ENCODE measurements at places on chromosomes 3 and 15.
A peak's percentile ranks its signal among the peaks of the same experiment; 100 is the strongest.

DNA sequence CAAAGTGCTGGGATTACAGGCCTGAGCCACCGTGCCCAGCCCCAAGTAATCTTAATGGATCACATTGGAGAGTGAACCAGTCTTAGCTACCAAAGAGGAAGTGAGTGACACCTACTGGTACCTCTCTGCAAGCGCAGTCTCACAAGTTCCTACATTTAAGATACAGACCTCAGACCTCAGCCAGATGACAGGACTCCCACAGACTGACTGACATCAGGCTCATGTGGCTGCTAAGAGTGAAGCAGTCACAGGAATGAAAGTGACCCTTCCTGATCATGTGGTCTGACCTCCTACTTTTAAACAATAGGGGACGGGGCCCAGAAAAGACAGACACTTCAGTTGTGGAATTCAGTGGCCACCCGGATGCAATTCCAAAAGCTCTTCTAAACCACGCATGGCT, 36.3 kb upstream of the GNB5 start:
- peak; percentile 33 for DNase-seq

DNA sequence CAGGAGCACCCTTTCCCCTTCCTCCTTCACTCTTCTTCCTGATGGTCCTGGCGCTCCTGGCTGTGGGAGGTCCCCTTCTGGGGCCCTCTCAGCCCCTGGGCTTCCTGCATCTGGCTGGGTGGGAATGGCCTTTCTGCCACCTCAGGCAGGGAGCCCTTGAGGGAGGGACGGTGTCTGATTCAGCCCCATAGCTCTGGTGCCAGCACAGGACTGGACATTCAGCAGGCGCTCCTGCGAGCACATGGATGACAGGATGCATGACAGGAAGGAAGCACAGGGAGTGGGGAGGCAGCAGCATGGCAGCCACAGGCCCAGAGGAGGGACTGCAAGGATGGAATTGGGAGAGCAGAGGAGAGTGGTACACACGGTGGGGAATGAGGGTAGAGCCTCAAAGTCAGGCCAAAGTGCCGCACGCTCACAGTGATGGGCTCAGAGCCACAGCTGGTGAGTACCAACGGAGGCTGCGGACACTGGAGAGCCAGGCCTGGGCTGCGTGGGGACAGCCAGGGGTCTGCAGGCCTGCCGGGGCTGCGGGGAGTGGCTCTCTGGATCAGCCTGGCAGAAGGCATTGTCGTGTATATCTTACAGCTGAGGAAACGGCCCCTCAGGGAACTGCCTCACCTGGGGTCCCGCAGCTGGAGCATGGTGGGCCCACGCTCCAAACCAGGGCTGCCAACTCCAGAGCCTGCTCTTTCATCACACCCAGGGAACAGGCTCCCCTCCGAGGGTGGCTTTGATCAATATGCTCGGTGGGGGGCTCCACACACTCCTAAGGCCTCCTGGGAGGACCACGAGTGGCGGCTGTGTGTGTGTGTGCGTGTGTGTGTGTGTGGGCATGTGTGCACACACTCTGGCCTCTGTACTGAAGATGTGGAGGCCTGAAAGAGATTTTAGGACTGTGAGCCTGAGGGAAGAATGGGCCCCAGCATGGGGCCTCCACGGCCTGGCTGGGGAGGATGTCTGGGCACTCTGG, 51.4 kb upstream of the CTSH start:
- DNase-seq = no peak

- DNase-seq = no peak
Measured at GRCh38 chr15:68812069-68812468, 8.6 kb downstream of the ANP32A start.

GRCh38 chr15:29952225-29952624, 130.0 kb upstream of the TJP1 start:
- no peak for DNase-seq

DNA sequence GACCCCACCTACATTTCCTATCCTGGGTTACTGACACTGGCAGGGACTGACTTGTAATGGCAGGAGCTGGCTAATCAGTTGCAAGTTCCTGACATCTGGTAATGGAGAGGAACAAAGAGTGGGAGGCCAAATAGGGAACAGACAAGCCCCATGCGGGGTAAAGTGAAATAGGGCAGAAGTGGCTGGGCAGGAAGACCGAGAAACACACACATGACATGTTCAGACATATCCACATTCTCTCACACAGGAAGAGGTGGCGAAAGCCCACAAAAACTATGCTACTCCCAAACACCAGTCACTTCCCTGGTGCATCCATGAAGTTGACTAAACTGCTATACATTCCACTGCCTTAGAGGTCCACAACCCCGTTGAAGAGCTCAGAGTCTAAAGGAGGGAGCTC, 394.1 kb upstream of the TBL1XR1 start:
- no peak for DNase-seq

DNA sequence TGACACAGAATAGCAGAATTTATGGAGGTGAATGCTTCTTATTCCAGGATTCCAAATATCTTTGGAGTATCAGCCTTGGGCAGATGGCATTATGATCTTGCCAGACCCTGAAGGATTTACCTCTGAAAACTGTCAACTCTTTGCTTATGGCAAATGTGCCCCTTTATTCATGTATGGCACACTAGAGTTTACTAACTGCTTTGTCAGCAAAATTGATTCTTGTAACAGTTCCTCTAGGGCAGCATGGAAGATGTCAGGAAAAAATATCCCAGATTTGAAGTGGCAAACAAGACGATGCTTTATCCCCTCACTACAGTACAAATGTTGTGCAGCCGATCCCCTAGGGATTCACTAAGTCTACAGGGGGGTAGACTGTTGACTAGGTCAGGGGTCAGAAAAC, 79.7 kb downstream of the EDEM1 start:
- no peak for DNase-seq

GRCh38 chr15:80549191-80549590, 145.0 kb downstream of the ARNT2 start:
- no peak for DNase-seq

DNA sequence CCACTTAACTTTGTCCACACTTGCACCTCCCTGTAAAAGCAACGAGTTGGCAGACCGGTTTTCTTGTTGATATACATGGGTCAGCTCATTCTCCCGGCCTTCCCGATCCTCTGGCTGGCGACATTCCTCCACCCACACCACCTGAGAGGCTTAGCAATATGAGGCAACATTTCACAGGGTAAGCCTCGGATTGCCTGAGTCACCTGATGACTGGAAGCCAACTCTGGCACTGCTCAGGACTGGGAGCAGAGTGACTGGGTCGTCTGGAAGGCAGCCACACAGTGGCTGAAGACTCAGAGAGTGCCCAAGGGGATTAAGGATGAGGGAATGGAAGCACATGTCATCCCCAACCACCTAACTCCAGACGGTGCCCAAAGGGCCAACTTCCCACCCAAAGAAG, 9.8 kb downstream of the HOMER2 start:
- DNase-seq = no peak

DNA sequence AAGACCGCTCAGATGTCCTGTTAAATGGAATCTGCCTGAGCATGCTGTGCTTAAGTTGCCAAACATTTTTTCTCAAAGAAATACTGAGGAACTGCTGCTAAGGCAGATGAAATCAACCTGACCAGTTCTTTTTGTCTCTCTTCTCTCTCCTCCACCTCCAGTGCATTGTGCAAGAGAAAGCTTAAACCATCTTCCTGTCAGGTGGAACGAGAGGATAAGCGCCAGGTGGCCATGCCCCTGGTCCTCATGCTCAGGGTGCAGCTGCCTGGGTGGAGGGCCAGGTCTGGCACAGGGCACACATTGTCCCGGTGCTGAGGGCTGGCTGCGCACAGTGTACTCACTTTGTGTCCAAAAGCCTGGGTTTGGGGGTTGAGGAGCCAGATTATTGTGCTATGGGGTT, 176.2 kb upstream of the TP63 start:
- no peak for DNase-seq

- no peak for DNase-seq
Measured at GRCh38 chr15:38304481-38304880, 51.8 kb downstream of the SPRED1 start.

GRCh38 chr3:119858957-119859356, 77.1 kb downstream of the NR1I2 start:
- DNase-seq = no peak

DNA sequence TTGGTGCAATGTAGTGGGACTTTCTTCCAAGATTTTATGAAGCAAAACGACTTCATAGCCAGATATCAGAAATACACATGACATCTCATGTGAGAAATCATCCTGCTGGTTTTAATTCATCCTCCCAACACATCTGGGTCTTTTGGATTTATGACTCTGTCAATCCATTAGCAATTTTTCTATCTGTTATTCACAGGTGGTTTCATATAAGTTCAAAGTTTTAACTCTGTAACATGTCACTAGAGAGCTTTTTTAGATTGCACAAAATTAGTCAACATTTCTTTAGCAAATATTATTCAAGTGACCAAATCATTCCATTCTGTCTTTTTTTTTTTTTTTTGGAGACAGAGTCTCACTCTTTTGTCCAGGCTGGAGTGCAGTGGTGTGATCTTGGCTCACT, 30.4 kb downstream of the SQOR start:
- DNase-seq = no peak

GRCh38 chr3:775178-775880, 317.5 kb upstream of the CNTN6 start:
- no peak for DNase-seq

- DNase-seq = no peak
Measured at GRCh38 chr15:69591905-69592508, 139.4 kb downstream of the RPLP1 start.

GRCh38 chr3:37852097-37852496, 9.6 kb upstream of the CTDSPL start:
- DNase-seq = no peak

GRCh38 chr3:10008588-10009344, 17.5 kb upstream of the FANCD2 start:
- DNase-seq = peak; percentile 49

DNA sequence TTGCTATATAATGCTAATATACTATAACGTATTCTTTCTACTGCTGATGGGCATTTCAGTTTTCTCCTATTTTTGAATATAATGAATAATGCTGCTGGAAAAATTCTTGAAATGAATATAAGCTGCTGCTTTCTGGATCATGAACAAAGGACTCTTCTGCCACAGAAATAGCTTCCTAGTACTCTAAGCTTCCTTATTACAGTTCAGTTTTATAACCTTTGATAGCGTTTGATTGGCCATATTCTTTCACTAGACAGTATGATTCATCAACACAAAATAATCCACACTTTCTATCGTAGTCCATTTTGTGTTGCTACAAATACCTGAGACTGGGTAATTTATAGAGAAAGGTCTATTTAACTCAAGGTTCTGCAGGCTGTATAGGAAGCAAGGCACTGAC, 16.4 kb upstream of the UBE3A start:
- DNase-seq = no peak

DNA sequence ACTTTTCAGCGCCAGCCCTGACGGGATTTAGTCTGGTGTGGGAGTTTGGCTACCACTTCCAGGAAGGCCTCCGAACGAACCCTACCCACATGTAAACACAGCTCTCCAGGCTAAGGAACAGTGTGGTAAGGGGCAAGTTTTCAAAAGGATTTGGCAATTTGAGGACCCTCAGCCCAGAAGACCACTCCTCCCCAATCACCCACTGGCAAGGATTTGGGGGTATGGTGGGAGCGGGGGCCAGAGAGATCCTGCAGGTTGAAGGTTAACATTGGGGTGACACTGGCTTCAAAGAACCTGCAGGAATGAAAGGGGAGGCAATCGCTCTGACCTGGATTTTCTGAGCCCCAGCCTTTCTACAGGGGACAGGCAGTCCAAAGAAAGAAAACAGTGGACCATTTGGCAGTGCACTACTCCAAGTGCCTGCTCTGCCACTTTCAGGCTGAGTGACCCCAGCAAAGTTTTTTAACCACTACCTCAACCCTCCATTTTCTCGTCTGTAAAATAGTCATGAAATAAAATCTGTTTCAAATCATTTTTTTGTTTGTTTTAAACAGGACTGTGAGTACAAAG, 34.5 kb downstream of the ZIC4 start:
- DNase-seq = no peak

DNA sequence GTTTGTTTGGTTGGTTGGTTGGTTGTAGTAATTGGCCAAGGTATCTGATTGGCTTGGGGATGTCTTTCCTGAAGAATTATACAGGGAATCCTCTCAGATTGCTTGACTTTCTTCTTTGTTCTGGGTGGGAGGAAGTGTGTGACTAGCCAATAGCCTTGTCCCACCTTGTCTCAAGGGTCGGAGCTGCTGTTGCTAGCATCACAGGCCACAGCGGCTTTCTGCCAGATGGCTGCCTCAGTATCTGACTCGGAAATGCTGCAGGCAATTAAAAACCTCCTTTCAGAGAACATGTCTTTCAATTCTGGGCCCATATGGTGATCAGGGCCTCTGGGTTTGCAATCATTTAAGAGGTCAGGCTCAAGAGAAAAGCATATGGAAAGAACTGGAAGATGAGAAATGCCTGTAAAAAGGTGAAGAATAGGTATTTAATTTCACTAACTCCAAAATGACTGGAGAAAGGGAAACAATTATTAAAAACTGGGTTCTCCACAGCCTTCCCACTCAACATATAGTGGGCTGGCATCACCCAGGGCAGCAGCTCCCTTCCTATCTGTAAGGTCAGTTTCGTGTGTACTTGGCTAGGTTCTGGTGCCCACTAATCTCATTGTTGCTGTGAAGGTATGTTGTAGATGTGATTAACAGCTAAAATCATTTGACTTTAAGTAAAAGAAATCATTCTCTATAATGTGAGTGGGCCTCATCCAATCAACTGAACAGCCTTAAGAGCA, 32.4 kb downstream of the TGFBR2 start:
- DNase-seq = no peak

DNA sequence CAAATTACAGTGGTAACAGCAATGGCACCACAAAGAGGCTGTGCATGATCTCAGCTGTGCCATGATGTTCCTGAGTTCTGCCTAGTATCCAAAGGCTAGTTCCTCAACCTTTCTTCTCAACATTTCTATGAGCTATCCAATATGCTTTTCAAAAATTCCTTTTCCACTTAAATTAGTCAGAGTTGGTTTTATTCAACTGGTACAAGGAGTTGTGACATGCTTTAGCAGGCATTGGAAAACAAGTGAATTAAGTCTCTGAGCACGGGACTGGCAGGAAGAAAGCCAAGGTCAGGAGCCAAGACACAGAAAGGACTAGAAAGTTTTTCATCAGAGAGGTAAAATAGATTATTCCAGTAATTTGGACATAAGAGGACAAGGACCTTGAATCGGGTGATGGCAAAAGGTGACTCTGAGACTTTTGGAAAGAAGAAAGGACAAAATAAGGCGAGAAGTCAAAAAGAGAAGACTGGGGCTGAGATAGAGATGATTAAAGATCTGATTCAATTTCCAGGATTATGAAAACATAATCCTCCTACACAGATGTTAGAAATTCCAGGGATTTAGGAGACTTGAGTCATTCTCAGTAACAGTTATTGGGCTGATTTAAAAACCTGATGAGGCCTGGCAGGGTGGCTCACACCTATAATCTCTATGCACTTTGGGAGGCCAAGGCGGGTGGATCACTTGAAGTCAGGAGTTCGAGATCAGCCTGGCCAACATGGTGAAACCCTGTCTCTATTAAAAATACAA, 36.1 kb downstream of the PBRM1 start:
- no peak for DNase-seq

DNA sequence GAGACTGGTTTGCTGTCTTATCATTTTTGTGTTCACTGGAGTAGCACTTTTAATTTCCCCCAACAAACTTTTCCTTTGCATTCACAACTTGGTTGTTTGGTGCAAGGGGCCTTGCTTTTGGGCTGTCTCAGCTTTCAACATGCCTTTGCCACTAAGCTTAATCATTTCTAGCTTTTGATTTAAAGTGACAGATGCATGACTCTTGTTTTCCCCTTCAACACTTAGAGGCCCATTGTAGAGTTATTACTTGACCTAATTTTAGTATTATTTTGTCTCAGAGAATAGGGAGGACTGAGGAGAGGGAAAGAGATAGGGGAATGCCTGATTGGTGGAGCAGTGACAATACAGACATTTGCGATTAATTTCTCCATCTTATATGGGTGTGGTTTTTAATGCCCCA, 340.1 kb upstream of the MANF start:
- no peak for DNase-seq
